ENCODE measurements at places on chromosomes 3 and 15.

DNA sequence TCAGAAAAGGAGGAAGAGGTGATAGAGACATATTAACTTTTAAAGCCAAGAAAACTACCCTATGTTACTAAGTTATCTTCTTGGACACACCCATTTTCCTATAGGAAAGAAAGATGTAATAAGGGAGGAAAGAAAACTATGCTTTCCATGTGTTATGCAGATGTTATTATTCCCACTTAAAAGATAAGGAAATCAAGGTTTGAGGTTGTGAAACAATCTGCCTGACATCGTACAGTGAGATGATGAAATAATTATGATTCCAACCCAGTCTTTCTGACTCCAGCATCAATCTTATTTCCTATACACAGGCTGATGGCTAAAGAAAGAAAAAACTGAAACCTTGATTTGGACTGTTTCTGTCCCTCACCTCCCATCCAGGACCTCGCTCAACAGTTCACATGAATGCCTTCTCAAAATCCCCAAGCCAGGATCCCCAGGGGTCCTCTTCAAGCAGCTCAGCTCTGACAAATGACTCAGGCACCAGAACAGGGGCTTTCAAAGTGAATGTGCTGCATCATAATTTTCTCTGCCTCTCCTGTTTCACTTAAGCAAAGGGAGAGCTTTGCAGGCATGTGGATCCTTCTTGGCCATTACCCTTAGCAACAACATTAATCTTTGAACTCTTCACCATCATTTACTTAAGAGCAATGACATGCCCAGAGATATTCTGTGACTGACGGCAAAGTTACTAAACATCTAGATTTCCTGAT, 12.4 kb upstream of the EID1 start:
- no peak for DNase-seq

DNA sequence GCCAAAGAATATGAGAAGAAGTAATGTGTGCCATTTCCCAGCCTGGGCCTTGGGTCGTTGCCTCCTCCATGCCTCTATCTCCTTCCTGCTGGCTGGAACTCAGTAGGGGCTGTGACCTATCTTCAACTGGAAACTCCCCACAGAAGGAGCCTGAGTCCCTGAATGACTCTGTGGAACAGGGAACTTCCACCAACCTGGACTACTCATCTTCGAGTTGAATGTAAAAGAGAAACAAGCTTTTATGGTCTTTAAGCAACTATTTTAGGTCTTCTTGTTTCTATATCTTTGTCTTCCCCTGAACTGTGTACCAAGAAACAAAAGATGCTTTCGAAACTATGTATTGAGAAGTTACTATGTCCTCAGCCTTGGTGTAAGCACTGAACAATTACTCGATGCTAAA, 355.3 kb upstream of the NR2F2 start:
- no peak for DNase-seq

DNA sequence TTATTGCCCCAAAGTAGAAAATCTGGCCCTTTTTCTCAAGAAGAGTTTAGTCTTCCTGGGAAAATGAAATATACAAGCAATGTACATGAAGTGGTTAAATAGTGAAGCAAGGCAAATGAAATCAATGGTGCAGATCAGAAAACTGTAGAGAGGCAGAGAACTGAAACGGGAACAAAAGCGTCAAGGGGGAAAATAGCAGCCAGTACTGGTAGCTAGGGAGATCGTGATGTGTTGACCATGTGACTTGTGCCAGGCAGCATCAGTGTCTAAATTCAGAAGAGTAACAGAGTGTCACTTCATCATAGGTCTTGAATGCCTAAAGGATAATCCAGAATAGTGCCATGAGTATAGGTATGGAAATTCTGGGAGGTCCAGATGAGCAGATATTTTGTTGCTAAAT, 163.1 kb downstream of the CHL1 start:
- DNase-seq: no peak

DNA sequence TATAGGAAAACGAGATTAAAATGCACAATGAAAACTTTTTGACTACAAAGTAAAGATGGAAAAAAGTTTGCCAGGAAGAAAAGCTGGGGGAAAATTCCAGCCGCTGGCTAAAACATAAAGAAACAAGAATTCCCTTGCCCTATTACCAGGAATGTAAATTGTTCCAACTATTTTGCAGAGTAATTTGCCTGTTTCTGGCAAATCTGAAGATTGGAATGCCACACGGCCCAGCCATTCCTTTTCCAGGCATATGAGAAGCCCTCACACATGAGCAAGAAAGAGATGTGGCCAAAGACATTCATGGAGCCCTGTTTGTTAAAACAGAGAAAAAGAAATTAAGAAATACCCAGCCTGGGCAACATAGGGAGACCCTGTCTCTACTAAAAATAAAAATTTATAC, 8.4 kb upstream of the GATA2 start:
- DNase-seq: no peak

GRCh38 chr3:177473184-177473583, 275.9 kb upstream of the TBL1XR1 start:
- no peak for DNase-seq
